A549 treated with CORT108297 at 1 μM for 4 hours (cell line): ENCODE measurements at places on chromosomes 3 and 15. TPM values are rescaled to one million over a fixed set of nuclear protein-coding genes. Genes with fewer than 3 reads are reported as not detected.

Gene AGBL1
- total RNA-seq = not detected in 5 replicates

Gene PLSCR2
- total RNA-seq = not detected in 5 replicates

Gene DNAJA4
- 0.06 TPM in 1 of 5 replicates, not detected in the others for total RNA-seq

Gene C2CD4B
- 0.07 to 0.24 TPM (median 0.11 TPM) in 4 of 5 replicates, not detected in the other for total RNA-seq

Gene RRP9
- total RNA-seq = 38.5 to 53.0 TPM (median 51.1 TPM) in 5 replicates

Gene GNAT1
- 0.06 TPM in 1 of 5 replicates, not detected in the others for total RNA-seq

Gene ILDR1
- total RNA-seq = not detected in 5 replicates

Gene GPR149
- total RNA-seq = not detected in 5 replicates

Gene IMPDH2
- 152 to 164 TPM (median 157 TPM) in 5 replicates for total RNA-seq

Gene SEMA3F
- total RNA-seq = 7.0 to 12.2 TPM (median 10.6 TPM) in 5 replicates

Gene RTP3
- not detected in 5 replicates for total RNA-seq

Gene CCDC54
- not detected in 5 replicates for total RNA-seq

Gene TMEM207
- not detected in 5 replicates for total RNA-seq

Gene C2CD4A
- 0.05 to 0.11 TPM (median 0.07 TPM) in 5 replicates for total RNA-seq

Gene SH2D7
- total RNA-seq = not detected in 5 replicates
